ENCODE measurements at places on chromosomes 4 and X.

- DNase-seq = no peak
Measured at GRCh38 chr4:101187841-101188240, 159.5 kb downstream of the PPP3CA start.

DNA sequence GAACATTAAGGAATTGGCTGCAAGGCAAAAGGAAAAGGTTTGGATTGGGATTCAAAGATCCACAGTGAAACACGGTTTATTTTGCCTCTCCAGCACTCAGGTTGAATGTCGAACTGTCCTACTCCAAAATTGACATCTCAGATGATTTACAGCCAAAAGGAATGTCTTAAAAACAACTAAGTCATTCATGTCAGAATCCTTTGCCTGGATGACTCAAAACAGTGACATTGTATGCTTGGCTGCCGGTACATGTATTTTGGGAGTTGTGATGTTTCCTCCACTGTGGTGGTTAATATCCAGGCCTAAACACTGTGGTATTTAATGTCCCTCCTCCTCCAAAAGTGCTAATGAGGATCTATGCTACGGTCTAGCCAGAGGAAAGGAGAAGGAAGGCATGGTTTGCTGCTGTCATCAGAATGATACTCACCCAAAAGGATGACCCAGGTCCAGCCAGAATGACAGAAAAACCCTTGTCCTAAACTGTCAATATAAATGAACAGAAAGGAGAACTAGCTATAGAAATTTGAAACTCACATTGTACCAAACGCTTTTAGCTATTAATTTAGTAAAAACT, 20.9 kb downstream of the PGM2 start:
- DNase-seq = no peak

GRCh38 chr4:80535551-80535950, 200.0 kb downstream of the CFAP299 start:
- no peak for DNase-seq

- no peak for DNase-seq
Measured at GRCh38 chrX:30822764-30823163, 66.3 kb downstream of the TAB3 start.

DNA sequence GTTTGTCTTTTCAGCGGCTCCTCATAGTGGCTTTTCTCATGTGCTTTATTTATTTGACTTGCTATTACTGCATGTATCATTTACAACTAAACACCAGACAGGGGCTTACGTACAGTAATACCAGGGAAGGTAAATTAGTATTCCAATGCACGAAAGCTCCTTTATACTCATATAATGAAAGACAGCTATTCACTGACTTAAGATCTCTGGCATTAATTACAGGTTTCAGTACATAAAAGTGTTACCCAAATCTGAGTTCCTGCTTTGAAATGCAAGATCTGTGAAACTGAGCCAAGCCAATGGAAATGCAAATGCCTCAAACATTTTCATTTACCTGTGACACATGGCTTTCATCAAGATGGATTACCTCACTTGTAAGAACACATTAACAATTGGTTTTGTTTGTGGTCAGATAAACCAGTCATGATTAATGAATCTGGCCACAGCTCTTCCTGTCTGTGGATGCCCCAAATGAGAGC, 107.2 kb downstream of the ANAPC4 start:
- no peak for DNase-seq

- no peak for DNase-seq
Measured at GRCh38 chrX:110852180-110852579, 56.6 kb upstream of the CHRDL1 start.

DNA sequence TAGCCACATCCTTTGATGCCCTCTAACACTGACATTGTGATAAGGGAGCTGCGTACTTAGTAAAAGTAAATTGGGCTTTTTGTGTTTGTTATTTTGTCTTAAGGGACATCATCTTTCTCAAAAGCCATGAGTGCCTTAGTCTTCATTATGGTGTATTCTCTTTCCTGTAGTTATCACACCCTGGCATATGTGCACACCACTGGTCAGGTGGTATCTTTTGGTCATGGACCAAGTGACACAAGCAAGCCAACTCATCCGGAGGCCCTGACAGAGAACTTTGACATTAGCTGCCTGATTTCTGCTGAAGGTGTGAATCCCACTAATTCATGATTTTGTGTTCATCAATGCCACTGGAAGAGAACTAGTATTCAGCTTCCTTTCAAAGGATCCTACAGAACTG, 18.0 kb downstream of the HERC6 start:
- DNase-seq = no peak

DNA sequence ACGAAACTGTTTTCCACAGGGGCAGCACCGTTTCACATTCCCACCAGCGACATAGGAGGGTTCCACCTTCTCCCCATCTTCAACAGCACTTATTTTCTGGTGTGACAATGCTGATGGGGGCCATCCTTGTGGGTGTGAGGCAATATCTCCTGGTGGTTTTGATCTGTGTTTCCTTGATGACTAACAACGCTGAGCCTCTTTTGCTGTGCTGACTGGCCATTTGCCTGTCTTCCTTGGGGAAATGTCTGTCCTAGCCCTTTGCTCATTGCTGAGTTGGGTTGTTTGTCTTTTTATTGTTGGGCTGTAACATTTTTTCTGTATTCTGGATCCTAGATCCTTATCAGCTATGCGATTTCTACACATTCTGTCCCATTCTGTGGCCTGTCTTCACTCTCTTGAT, 33.7 kb downstream of the ATP2B3 start:
- no peak for DNase-seq

- DNase-seq = no peak
Measured at GRCh38 chr4:1907848-1908525, 36.8 kb downstream of the NSD2 start.

DNA sequence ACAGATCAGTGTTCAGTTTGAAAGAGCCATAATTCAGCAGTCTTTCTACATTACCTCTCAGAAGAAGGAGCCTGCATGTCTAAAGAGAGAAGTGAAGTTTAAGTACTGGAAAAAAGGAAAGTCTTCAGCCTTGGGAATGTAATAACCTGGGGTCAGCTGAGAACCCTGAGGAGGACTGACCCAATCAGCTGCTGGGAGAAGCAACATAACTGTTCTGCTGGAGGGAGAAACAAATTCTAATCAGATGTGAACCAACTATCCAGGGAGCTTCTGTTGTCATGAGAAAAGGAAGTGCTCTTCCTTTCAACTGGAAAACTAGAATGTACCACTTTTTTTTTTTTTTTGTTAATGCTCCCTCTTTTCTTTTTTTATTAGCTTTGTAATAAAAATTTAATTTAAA, 64.5 kb upstream of the PDE5A start:
- DNase-seq = no peak
